ENCODE measurements at places on chromosomes 7 and 10.

DNA sequence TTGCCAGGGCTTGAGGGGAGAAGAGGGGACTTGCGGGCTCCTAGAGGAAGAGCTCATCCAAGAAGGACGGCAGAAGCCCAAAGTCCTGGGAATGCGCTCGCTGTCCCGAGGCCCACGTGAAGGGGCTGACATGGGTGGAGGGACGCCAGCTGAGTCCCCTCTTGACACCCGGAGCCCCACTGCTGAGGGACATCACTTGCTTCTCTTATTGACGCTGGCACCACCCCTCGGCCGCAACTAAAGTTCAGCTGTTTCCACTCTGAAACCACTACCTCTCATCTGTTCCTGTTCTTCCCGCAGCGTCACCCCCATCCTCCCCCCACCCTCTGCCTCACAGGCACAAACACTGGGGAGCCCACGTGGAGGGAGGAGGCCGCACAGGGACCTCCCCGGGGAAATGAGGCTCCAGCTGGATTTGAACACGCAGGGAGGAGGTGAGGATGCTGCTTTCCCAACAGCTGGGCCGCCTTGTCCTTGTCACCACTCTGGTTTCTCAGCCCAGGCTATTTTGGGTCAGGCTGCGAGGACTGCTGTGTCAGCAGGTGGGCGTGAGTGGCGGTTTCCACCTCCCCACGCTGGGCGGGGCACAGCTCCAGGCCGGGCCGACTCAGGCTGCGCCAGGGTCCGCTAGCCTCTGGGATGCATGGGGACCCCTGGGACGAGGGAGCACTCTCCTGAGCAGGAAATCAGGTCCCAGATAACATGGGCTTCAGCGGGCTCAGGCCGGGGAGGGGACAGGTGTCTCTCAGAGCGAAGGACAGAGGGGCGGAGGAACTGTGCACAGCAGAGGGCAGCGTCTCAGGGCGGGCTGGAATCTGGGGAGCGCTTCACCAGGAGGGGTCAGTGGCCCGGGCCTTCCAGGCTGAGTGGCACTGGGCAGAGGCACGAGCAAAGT, 156.3 kb downstream of the ZNF248 start:
- no peak for DNase-seq

DNA sequence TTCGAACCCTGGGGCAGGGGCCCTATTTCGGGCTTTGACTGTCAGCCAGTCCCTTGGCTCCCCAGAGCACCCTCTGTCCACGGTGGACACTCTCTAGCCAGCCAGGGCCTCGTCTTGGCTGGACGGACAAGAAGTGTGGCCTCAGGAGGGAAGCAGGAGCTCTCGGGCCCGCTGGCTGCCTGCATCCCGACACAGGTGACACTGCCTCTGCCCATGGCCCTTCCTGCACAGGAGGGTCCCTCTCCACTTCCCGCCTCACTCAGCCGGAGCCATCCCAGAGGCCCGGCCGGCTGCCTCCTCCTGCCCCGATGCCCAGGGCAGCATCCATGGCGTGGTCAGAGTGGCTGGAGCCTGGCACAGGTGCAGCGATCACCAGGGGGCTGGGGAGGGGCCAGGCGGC, 7.9 kb downstream of the ADGRA1 start:
- DNase-seq = no peak

DNA sequence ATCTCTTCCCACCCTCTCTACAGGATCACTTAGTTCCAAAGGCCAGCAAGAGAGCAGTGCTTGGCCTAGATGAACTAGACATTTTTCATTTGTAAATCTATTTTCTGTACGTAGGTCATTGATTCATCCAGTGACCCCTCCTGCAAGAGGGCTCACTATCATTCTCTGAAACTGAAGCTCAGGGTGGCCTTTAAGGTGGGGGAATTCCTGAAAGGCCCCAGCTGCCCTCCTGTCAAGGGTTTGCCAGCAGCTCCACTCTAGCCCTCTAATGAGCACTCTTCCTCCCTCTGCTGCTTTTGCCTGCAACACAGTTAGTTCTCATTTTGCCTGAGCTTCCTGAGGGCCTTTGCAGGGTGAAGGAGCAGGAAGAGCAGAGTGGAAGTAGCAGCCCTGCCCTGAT, 41.2 kb downstream of the LRRC18 start:
- no peak for DNase-seq

- no peak for DNase-seq
Observed at GRCh38 chr10:114393886-114394285, 10.4 kb downstream of the AFAP1L2 start.

DNA sequence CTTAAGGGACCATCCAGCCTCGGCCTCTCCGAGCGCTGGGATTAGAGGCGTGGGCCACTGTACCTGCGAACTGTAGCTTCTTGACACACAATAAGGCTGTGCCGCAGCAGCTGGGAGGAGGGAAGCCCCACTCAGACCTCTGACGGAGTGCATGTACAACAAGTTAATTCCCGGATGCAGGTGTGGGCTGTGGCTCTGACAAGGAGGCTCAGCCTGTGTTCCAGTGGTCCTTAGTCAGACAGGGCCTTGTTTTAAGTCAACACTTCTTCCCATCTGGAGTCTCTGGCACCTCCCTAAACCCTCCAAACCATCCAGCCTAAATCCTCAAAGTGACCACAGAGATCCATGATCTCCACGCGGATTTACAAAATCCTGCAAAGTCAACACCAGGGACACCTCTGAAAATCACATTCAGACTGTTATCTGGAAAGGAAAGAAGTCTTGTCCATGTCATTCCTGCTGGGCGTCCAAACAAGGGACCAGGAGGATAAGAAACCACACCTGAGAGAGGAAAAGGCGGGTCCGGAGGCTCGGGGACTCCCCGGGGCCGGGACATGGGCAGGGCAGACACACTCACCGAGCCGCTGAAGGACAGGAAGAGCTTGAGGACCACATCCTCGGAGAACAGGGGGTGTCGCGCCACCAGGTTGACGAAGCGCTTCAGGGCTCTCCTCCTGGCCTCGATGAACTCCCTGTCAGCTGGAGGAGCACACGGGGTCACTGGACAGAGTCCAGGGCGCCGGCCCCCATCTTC, 29.4 kb downstream of the NUDT1 start:
- no peak for DNase-seq

DNA sequence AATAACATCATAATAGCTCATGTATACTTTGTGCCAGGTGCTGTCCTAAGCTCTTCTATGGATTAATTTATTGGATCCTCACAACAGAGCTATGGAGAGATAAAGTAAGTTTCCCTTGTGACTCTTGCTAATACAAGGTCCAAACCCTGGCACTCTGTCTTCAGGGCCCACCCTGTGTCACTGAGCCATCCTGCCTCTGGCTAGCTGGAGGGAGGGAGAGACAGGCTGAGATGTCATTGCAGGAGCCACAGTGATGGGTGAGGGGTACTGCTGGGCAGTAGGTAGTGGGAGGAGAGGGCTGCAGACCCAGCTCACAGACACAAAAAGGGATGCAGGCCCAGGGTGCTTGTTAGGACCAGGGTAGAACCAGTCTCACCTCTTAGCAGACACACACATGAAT, 16.9 kb downstream of the GCK start:
- no peak for DNase-seq

- DNase-seq = no peak
Observed at GRCh38 chr10:78600740-78601139, 468.0 kb upstream of the ZMIZ1 start.

DNA sequence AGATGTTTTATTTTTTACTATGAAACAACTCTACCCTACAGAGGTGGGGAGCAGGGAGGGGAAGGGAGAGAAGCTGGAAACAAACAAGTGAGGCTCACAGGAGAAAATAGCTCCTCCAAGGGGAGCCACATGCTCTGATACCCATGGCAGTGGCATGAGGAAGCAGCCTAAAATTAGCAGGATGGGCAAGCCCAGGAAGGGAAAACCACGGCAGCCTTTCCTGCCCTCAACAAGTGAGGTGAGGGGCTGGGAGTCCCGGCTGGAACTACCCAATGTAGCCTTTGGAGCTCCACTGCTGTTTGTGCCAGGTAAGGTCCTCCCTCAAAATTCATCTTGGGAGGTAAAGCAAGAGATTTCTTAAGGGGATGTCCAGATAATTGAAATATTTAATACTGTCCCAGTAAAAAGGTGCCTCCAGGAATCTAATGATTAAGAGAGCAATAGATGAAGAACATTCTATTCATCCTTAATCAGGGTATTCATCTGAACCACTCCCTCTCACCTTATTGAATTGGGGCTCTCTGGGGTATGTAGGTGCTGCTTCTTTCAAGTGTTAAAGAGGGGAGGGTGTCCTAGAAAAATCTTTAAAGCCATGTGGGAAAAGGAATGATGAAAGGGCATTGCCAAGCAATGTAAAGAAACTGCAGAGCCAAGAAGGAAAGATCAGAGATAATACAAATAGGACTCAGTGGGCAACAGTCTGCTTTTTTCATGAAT, 12.8 kb upstream of the HERC4 start:
- no peak for DNase-seq

DNA sequence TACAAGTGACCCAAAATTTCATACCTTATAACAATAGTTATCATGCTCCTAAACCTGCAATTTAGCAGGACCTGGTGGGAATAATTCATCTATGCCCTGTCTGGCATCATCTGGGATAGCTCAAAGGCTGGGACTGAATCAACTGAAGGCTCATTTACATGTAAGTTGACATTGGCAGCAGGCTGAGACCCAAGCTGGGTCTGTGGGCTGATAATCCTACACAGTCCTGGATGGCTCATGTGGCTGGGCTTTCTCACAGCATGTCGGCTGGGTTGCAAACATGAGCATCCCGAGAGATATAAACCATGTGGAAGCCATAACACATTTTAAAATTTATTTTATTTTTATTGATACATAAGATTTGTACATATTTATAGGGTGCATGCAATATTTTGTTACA, 19.5 kb upstream of the ABCB5 start:
- no peak for DNase-seq

GRCh38 chr10:48474765-48475365, 130.0 kb downstream of the ARHGAP22 start:
- DNase-seq = no peak

- DNase-seq = no peak
Observed at GRCh38 chr10:108515821-108516220, 1351.3 kb upstream of the SORCS1 start.

GRCh38 chr7:139651914-139652313, 125.9 kb downstream of the HIPK2 start:
- no peak for DNase-seq

GRCh38 chr7:48140001-48140681, 31.1 kb upstream of the ABCA13 start:
- no peak for DNase-seq

GRCh38 chr10:14068601-14069250, 262.0 kb downstream of the FRMD4A start:
- no peak for DNase-seq

- DNase-seq = no peak
Observed at GRCh38 chr7:7188091-7188490, 5.7 kb downstream of the C1GALT1 start.

DNA sequence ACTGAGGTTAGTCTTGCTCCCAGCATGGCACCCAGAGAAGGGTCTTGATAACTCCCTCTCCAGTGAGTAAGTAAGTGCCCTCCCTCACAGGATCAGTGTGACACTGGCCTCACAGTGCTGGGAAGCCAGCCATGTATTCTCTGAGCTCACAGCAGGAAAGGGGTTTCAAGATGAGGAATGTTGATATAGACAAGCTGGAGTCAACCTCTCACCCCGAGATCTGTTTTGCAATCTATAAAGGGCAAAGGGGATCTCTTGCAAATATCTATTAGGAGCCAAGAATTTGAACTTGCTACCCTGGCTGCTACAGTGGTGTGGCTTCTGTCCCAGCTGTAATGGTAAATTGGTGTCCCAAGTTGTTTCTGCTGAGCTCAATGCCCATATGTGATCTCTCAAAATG, 70.2 kb upstream of the ADAM12 start:
- no peak for DNase-seq

GRCh38 chr10:119517235-119518141, 25.0 kb downstream of the RGS10 start:
- DNase-seq = no peak

All from stimulated activated CD8-positive, alpha-beta memory T cell treated with anti-CD3 and anti-CD28 coated beads, Interleukin-12 subunit alpha, Interleukin-12 subunit beta, amount 100 ng/mL, for 1 hour (primary cell).